ENCODE measurements at places on chromosomes 7 and 10.

- DNase-seq, result no peak
These were observed 365.7 kb downstream of the GPR37 start for GRCh38 chr7:124399941-124400340.

DNA sequence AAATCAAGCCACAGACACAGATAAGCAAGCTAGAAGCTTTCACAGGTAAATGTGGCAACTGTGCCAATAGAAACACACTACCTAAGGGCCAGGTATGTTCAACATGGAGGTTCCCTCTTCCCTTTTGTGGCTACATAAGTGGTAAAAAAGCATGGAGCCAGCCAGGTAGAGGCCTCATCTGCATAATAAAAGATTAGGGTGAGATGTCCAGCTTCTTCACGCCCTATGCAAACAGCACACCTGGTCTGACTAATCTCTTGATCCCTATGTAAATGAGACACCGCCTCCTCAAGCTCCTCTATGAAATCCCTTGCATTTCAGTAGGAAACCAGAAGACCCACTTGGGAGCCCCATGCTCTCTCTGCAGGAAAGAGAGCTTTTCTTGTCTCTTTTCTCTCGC is 282.2 kb downstream of the NEBL start:
- no peak for DNase-seq

DNA sequence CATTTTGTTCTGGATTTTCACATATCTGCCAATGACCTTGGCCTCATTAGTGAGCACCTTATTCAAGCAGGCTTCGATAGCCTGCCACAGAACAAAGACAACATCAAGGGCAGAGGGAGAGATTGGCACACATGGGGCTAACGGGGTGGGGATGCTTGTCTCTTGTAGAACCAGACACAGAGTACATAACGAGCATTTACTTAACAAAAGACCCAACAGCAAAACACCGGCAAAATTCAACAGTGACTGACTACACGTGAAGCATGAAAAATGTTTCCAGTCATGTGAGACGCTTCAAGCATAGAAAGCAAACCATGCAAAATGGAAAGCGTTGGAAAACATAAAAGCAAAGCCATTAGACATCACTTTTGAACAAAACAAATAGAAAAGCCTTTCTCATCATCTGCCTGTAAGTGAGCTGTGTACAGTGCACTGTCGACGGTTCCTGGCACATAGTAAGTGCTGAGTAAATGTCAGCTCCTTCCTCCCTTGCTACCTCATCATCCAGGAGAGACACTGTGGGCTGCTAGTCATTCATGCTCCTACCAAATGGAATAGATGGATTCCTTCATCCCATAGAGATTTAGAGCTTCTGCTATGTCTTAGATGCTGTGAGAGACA is 134.4 kb upstream of the AGK start:
- DNase-seq, result no peak

DNA sequence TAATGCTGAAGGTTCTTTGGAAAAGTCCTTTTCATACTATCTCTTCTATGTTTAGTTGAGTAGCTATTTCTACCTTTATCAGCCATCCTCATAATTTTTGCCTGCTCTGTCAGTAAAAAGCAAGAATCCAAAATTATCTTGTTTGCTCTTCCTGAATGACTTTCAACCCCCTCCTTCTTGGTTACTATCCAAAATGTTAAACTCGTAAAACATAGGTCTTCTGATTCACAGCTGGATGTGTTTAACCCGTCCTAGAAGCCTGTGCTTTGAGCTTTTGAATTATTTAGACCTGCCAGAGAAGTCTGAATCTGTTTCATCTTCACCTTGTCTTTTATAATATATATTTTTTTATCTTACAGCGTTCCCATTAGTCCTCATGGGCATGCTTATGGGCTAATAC is 136.4 kb upstream of the MDFIC start:
- DNase-seq, result no peak

GRCh38 chr10:62464308-62464707 is 90.1 kb downstream of the ZNF365 start:
- DNase-seq, result no peak

- no peak for DNase-seq
These were observed 18.9 kb downstream of the CALML3 start for GRCh38 chr10:5543623-5544022.

DNA sequence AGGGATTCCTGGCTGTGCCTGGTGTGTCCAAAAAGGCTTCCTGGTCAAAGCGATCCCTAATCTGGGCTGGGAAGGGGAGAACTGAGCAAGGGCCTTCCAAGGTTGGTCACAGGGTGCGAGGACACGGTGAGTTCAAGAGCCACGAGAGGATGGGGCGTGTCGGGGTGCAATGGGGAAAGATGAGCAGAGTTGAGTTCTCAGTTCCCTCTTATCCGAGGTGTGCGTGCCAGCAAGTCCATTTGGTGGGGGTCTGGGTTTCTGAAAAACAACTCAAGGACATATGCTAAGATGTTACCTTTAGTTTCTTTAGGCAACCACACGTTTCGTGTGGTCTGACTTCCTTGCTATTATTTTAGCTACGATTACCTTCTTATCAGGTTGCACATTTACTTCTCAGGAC is 1.3 kb downstream of the ZNF775 start:
- DNase-seq, result no peak

DNA sequence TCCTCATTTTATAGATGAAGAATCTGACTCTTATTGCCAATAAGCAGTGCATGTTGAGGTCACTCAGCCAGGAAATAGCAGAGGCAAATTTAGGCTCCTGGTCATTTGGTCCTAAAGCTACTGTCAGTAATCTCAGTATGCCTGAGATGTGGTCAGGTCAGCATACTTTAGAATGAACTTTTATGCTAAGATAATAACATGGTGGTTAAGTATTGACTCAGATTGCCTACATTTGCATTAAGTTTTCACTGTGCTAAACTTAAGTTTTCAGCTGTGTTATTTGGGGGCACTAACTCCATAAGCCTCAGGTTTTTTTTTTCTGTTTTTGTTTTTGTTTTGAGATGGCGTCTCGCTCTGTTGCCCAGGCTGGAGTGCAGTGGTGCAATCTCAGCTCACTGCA is 35.9 kb upstream of the CCSER2 start:
- DNase-seq, result no peak

DNA sequence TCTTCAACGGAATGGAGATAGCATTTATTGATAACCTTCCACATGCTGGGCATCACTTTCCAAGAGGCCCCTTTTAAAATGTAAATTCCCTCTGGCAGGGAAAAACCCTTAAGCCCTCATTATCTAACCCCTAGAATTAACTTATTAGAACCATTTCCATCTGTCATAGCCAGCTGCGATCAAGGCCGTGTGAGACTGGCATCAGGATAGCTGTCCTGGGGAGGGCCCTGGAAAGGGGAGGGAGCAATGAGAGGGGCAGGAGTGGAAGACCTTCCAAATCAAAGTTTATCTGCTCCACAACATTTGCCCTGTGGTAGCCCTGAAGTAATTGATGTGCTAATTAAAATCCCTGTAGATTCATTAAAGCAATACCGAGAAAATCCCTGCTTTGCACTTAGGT is 45.0 kb upstream of the JAZF1 start:
- DNase-seq, result no peak

- DNase-seq, result no peak
These were observed 259.8 kb upstream of the SEMA3A start for GRCh38 chr7:84454174-84454959.

DNA sequence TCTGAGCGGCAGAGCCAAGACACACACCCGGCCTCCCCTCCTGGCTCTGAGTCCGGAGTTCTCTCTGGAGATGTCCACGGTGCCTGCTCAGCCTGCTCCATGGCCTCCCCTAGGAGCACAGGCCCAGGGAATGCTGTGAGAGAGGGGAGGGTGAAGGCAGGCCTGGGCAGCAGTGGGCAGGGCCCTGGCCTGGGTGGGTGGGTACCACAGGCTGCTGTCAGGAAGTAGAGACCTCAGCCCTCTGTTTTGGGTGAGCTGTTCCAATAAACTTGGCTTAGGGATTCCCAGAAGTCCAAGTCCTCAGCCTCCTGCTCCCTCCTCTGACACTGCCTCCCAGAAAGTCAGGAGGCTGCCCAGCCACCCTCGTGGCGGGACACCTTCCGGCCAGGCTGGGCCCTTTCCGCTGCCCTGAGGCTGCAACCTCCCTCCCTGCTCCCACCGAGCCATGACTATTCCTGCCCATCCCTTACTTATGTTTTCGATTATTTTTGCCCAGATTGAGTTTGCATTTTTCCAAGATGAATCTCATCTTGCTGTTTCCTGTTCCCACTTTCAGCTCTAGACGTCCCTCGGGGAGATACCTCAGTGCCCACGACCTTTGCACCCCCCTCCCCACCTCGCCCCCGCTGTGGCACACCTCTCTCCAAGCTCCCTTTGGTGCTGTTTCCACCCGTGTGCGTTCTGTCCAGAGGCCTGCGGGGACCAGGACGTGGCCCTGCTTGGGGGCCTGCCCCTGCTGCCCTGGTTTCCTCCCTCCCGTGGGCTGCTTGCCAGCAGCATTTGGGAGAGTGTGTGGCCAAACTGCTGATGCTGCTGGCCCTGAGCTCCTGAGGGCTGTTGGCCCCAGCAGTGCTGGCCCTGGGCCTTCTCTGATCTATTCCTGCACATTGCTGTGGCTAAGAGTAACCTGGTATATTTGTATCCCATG is 5.8 kb upstream of the POLM start:
- DNase-seq, result no peak

DNA sequence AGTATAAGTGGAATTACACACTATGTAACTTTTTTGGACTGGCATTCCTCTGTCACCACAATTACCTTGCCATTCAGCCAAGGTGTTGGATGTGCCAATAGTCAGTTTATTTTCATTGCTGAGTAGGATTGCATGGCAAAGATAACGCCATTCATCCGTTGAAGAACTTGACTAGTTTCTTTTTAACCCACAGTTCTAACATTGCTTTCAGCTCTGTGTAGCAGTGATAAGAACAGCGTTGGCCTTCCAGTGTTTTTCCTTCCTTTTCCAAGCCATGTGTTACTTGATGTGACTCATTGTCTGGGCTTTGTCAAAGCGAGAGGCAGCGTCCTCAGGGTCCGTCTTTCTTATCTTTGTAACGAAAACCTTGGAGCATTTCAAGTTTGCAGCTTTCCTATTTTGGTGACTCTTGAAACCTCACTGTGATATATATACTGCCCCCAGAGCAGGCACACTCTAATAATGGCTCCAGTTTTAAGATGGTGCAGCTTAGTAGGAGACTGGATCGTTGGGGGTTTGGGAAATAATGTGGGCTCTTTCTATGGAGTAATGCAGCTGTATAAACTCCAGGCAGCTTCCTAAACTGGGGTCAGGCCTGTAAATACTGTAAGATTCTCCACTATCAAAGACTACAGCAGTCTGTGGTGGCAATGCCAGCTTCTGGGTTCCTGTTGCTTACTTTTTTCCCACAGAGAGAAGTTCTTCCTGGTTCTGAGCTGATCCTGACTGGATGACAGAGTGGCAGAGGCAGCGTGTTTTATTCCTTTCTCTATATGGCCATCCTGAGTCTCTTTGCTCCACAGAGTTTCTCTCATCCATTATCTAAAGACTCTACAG is 41.7 kb downstream of the AKR1E2 start:
- no peak for DNase-seq

DNA sequence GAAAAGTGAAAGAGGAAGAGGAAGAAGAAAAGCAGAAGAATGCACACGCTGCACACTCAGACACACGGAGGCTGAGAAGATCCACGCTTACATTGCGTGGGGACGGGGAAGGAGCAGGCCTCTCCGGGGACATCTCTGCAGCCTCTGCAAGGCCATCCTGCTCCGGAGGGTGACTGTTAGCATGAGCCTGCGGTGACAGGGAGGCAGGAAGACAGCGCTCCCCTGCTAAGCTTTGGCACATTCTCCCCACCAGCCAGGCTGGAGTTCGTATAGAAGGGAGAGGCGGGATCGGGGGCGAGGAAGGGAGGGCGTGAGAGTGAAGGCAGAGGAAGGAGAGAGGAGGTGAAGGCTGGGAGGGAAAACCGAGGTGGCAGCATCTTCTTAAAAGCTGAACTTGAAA is 366.0 kb upstream of the SHH start:
- DNase-seq, result no peak

GRCh38 chr10:75276069-75276872 is 40.5 kb upstream of the COMTD1 start:
- peak; percentile 70 for DNase-seq

- no peak for DNase-seq
These were observed 199.5 kb upstream of the PFKP start for GRCh38 chr10:2867788-2868299.

GRCh38 chr7:139496528-139496927 is 13.1 kb upstream of the KLRG2 start:
- no peak for DNase-seq

DNA sequence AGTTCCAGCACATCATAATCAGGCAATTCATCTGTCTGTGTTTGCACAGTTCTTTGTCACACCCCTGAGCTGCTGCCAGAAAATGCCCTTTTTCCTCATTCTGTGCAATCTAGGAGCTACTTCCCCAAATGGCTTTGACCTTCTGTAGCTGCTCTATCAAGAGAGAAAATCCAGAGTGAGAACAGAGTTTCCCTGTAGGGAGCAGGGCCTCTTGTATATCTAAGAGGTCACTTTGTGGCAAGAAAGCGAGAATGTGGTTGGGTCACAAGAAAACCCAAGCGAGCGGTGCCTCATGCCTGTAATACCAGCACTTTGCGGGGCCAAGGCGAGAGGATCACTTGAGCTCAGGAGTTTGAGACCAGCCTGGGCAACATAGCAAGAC is 24.3 kb downstream of the SLC29A3 start:
- DNase-seq, result no peak

DNA sequence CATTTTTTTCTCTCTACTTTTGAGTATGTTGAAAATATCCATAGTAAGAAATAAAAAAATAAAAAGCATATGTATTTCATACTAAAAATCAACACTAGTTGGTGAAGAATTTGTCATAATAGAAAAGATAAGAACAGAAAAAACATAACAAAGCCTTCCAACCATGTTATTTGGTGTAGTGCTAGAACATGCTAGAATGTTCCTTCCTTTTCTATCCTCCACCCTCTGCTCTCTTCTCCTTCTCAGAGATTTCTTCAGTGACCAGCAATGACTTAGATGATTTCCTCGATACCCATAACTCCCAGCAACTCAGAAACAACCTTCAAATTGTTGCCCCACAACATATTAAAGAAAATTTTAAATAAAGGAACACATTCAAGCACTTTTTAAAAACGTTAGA is 2.6 kb downstream of the ZC3HAV1 start:
- no peak for DNase-seq

DNA sequence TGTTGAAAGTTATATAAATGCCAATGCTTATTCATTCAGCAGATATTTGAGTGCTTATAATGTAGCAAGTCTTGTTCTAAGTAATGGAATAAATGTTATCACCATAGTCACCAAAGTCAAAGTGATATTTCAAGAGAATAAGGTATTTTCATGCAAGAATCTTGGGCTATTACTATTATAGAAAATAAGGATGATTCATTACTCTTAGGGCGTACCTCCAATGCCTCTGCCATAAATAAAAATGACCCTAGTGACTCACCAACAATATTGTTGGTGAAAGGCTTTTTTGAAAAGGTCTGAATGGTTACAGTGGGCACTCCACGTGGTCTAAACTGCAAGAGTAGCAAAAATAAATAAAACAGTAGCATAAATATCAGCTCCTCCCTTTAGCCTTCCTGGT is 68.4 kb downstream of the RALA start:
- DNase-seq, result no peak
